ENCODE measurements at places on chromosomes 3 and 15.

GRCh38 chr15:38696109-38696727, 131.6 kb upstream of the RASGRP1 start:
- DNase-seq: peak; percentile 69

DNA sequence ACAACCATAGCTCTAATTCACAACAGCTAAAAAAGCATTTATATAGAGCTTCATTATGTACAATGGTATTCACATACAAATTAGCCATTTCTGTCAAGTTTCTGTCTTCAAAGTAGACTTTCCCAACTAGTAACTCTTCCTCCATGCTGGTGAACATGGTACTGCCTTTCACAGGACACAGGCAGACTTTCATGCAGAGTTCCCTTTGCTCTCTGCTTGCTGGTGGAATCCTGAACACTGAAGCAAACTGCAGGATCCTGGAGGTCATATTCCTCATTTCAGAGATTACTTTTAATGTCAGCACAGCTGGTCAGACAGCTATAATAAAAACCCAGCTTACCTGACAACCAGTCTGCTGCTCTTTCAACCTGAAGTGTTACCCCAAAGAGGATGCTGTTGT, 53.6 kb downstream of the TASOR start:
- no peak for DNase-seq

DNA sequence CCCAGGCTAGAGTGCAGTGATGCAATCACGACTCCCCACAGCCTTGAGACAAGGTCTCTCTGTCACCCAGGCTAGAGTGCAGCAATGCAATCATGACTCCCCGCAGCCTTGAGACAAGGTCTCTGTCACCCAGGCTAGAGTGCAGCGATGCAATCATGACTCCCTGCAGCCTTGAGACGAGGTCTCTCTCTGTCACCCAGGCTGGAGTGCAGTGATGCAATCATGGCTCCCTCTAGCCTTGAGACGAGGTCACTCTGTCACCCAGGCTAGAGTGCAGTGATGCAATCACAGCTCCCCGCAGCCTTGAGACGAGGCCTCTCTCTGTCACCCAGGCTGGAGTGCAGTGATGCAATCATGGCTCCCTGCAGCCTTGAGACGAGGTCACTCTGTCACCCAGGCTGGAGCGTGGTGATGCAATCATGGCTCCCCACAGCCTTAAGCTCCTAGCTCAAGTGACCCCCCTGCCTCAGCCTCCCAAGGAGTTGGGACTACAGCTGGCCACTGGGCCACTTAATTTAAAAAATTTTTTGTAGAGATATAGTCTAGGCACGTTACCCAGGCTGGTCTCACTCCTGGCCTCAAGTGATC, 26.1 kb downstream of the TFRC start:
- peak; percentile 74 for DNase-seq

- DNase-seq: no peak
These were observed 246.2 kb downstream of the LRTM1 start for GRCh38 chr3:54681706-54682105.

GRCh38 chr3:122488262-122488973, 26.3 kb downstream of the KPNA1 start:
- DNase-seq: no peak

GRCh38 chr15:75452865-75453702, 1.6 kb upstream of the SIN3A start:
- peak; percentile 81 for DNase-seq

- DNase-seq: peak; percentile 67
These were observed 89.0 kb upstream of the FGF12 start for GRCh38 chr3:192816351-192816750.

- no peak for DNase-seq
These were observed 107.8 kb downstream of the FBLN2 start for GRCh38 chr3:13656584-13657301.

DNA sequence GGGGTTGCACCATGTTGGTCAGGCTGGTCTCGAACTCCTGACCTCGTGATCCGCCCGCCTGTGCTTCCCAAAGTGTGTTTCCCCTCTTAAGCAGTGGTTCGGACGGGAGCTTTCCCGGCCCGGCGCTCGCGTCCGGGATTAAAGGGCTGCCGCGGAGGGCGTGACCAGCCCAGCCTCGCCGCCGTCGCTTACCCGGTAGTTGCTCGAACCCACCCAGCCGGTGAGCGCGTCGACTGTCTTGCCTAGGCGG, 513 bp downstream of the CLASP2 start:
- peak; percentile 78 for DNase-seq

DNA sequence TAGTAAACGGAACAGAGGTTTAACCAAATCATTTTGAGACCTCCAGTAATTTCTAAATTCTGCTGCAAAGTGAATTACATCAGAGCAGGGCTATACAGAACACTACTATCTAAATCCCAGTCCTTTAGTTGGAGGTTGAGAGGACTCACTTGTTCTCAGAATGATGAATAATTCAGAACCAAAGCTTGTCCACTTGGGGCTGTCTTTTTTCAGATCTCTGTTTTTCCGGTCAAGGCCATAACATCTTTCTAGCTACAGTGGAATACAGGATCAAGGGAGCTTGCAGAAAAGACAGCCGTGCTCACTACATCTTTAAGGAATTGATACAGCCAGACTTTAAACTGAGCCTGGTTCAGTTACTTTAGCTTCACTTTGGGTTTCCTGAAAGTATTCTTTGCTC, 194.5 kb downstream of the EFHB start:
- DNase-seq: no peak

DNA sequence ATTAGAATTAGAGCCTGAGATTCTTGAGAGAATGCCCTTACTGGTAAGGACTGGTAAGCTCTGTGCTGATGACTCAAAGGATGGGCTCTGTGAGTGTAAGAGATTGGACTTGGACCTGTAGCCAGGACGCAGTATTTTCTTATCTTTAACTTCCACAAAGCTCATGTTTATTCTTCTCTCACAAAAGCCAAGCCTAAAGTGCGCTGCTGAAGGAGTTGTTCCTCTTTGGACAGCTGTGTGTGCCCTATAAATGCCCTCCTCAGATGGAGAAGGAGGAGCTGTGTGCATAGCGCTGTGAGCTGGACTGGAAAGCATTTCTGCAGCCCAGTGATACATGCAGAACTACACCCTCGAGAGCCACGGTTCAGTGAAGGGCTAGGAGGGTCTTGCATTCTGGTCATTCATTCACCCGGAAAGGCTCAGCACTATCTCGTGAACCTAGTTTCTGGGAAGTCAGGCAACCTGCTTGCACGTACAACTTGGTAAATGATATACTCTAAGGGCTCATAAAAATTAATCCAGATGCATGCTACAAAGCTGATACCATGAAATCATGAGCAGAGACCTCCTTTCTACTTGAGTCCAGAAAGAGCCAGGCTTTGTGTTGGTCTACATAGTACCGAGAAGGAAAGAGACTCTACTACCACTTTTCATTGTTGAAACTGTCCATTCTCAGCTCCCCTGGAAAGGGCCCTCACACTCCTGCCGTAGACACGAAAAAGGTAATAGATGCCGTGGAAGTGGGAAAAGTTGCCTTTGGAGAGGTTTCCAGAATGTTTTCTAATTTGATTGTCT, 103.0 kb upstream of the TBL1XR1 start:
- peak; percentile 76 for DNase-seq

DNA sequence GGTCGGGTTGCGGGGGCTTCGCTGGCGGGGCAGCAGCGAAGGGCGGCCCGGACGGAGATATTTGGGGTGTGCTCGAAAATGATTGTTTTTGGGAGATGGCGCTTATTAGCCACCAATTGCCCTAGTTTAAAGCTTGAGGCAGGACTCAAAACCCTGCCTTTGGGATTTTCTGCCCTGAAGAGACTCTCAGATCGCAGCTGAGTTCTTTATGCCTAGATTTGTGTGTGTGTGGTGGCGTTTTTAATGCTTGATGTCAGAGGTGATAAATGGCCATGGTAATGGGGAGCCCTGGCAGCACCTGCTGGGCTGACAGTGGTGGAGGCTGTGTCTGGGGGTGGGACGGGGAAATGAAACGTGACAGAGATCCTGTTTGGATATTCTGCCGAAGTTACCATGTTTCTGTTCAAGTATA, 604 bp downstream of the KCTD6 start:
- DNase-seq: peak; percentile 53

DNA sequence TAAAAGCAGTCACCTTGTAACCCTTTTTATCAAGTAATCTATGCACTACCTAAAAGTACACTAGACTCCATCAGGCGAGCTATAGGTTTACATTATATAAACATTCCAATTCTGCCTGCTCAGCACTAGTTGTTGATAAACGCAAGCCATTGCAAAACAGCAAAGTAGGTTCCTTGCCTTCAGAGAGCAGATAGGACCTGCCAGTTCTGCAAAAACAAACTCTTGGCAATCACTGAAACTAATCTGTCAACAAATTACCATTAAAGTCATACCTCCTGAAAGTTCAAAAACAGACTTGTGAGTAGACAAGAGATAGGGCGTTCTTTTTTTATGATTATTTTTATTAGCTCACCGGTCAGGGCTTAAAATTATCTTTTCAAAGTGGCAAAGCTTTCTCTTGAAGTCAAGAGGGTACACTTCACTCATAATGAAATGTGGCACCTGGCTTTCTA, 392.5 kb downstream of the FOXP1 start:
- no peak for DNase-seq

DNA sequence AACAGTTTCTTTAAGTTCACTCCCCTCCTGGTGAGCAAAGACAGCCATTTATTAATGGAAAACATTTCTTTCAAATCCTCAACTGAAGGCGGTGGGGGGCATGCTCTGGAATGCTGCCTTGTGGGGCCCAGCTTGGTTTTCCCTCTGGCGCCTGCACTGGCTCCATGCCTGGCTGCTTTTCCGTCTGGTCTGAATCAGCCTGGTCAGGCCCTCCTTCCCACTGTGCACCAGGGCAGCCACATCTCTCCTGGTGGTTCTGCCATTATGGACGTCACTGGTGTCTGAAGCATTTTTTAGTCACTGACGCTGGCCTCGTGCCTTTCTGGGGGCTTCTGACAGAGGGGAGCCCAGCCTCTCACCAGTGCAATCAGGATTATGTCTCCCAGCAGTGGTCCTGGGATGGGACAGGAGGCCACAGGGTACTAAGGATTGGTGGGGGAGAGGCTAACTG, 57.6 kb upstream of the APEH start:
- no peak for DNase-seq

GRCh38 chr3:62287392-62287927, 85.9 kb downstream of the FEZF2 start:
- no peak for DNase-seq

GRCh38 chr3:14175383-14176037, 2.9 kb downstream of the XPC start:
- DNase-seq: peak; percentile 77

DNA sequence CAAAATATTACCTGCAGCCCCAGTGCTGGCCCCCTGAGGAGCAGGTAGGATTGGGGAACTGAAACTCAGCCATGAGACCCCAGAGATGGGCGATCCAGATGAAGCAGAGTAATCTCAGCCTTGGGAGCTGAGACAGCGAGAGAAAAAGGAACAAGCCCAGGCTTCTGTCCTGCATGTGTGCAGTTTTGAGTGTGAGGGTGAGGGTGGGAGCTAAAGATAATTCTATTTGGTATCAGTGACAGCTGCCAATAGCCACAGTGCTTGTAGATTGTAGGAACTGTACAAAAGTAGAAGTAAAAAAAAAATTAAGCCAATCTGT, 5.9 kb downstream of the ATP8B4 start:
- DNase-seq: peak; percentile 66

GRCh38 chr3:182063742-182064141, 352.0 kb downstream of the SOX2 start:
- DNase-seq: no peak

DNA sequence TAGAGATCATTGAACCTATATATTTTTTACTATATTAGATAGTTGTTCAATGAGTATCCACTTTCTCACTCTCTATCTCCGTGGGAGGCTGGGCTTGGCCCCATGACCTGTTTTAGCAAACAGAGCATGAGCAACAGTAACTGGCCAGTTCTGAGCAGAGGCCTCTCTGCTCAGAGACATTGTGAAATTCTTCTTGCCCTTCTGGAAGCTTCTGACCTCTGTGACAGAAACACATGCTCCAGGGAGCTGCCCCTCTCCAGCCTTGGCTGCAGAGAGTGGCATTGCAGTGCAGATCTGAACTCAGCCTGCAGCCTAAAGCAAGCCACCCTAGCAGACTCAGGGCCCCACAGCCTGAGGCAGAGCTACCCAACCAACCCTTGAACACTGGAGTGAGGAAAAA, 20.5 kb downstream of the FAM240A start:
- DNase-seq: no peak
